ENCODE measurements at places on chromosomes 4 and X.

DNA sequence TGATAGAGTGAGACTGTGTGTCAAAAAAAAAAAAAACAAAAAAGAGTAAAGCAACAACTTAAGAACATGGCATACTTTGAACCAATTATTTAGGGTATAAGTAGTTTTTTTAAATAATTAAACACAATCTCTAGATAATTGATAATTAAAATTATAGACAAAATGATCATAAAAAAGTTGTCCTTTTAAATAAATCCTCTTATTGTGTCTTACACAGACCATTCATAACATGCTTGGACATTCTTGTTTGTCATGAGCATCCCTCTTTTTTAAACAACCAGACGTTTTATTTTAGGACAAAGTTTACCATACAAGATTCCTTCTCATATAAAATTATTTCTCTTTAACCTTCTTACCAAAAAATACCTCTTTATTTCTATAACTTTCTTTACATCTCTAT lies 35.1 kb downstream of the SPCS3 start:
- DNase-seq = no peak

GRCh38 chr4:143302536-143302935 lies 34.1 kb upstream of the GAB1 start:
- DNase-seq = no peak

- DNase-seq = no peak
Measured at GRCh38 chr4:70722199-70722791, 531 bp downstream of the RUFY3 start.

DNA sequence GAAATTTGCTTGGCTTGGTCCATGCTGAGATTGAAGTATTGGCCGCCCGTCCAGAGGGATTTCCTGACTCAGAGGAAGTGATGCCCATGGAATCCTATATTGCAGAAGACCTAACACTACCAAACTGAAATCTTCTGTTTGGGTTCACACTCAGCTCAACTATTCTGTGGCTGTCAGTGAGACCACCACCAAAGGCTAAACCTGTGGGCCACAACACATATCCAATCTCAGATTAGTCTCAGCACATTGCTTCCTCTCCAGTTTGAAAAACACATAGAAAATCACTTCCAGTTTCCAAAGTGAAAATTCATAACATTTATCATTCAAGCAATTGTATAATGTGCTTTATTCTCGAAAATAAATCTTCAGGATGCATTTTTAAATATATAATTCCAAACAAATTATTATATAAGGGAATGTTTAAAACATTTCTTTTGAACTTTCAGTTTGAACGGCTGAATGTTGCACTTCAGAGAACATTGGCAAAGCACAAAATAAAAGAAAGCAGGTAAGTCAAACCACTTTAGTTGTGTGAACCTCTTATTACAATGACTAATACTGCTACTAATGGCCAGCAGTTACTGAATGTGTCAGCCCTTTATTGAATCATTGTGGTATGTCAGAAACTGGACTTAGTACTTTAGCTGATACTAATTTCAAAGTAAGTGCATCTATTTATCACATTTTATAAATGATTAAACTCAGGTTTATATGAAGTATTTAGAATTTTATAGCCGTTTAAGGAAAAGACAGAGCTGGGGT lies 37.0 kb downstream of the GUCY1A1 start:
- DNase-seq = no peak

DNA sequence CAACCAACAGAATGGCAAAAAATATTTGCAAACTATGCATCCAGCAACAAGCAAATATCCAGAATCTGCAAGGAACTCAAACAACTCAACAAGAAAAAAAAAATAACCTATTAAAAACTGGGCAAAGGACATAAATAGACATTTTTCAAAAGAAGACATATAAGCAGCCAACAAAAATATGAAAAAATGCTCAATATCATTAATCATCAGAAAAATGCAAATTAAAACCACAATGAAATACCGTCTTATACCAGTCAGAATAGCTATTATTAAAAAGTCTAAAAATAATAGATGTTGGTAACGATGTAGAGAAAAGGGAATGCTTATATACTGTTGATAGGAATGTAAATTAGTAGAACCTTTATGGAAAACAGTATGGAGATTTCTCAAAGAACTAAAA lies 53.4 kb downstream of the WDR19 start:
- no peak for DNase-seq

GRCh38 chrX:119474615-119475388 lies 6.6 kb downstream of the SLC25A5 start:
- DNase-seq = no peak

GRCh38 chrX:22164770-22165388 lies 107.8 kb upstream of the CBLL2 start:
- no peak for DNase-seq

DNA sequence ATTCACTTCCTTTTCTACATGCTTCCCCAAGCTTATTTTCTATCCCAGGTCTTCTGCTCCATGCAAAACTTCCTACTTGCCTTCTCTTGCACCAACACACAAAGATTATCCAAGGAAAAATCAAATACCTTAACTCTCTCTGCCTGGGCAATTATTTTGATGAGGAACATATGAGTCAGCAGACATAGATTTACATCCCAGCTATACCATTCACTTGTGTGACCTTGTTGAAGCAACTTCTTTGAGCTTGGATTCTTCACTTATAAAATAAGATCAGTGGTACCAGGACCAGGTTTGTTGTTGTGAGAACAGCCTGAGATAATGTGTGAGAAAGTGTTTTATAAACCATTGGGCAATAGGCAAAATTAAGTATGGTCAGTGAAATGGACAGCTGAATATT lies 39.1 kb upstream of the TMEM192 start:
- no peak for DNase-seq

- DNase-seq = no peak
Measured at GRCh38 chr4:1297023-1297395, 7.3 kb downstream of the MAEA start.

Measured in activated naive CD4-positive, alpha-beta T cell treated with anti-CD3 and anti-CD28 coated beads, Interleukin-2, amount 50 U/mL, for 72 hours (primary cell).